Purkinje cell (primary cell): ENCODE measurements at places on chromosomes 6 and 20. TPM values are rescaled to one million over a fixed set of nuclear protein-coding genes. Genes with fewer than 3 reads are reported as not detected.

The PRL gene
- not detected in 2 replicates for polyA plus RNA-seq

The TOX2 gene
- not detected in 2 replicates for polyA plus RNA-seq

The OLIG3 gene
- not detected in 2 replicates for polyA plus RNA-seq

The YWHAB gene
- 446 and 447 TPM in 2 replicates for polyA plus RNA-seq

The PDYN gene
- polyA plus RNA-seq, result 0.82 TPM in 1 of 2 replicates, not detected in the other

The ZNF311 gene
- 0.77 and 0.90 TPM in 2 replicates for polyA plus RNA-seq

The NCOA6 gene
- 16.2 and 27.8 TPM in 2 replicates for polyA plus RNA-seq

The COL20A1 gene
- 0.59 and 1.3 TPM in 2 replicates for polyA plus RNA-seq
